ENCODE measurements at places on chromosomes 7 and 10.

- no peak for DNase-seq
Measured at GRCh38 chr7:157464111-157464970, 127.5 kb downstream of the DNAJB6 start.

DNA sequence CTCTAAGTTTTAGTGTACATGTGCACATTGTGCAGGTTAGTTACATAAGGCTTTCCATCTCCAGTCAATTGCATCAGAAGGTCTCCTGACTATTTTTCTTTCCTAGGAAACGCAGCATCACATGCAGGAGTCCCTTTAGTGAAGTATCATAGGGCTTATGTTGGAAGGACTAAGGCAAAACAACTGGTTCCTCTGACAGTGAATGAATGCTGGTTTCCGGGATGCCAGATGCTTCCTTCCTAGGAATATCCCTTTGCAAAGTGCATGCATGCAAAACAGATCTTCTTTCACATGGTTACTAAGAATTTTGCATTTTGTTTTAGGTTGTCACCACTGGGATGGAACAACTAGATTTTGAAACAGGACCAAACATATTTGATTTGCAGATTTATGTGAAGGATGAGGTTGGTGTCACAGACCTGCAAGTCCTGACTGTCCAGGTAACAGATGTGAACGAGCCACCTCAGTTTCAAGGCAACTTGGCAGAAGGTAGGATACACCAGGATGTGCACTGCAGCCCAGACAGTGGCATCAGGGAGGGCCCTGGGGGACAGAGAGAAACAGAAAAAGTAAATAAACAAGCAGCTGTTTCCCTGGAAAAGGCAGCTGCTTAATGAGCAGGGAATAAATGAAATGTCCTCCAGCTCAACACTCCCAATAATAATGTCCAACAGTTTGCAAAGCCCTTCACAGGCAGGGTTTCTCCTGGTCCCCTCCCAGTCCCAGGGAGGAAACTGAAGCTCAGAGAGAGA, 17.8 kb downstream of the CDHR3 start:
- no peak for DNase-seq

DNA sequence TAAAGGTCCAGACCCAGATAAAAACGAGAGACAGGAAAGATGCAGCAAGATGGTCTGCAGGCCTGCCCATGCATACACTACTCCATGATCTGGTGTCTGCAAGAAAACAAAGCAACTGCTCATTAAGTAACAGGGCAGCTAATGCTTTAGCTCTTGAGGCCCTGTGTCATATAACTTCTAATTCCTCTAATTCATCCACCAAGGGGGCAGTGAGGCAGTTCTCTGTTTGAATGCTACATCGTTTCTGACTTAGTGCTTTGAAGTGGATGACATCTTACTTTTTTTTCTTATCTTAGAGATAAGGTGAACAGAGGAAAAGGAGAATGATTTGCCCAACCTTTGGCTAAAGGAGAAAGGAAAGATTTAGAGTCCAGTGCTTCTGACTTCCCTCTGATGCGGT, 619.7 kb downstream of the AUTS2 start:
- no peak for DNase-seq

DNA sequence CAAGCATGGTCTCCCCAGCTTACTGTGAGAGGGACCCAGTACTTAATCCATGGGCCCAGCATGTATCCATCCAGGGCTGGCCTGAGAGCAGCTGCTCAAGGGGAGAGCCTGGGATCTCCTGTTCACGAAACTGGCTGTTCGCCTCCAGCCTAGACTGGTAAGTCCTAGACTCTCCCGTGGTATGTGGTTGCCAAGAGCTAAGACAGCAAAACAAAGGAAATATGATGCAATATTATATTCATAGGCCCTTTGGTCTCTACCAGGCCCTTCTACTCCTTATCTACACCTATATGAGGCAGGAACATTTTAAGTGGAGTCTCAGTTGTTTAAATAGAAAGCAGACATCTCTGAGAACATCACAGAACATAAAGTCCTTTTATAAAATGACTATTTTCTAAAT, 28.9 kb upstream of the STK17A start:
- DNase-seq: no peak

GRCh38 chr7:100684534-100685042, 9.5 kb downstream of the GIGYF1 start:
- no peak for DNase-seq

DNA sequence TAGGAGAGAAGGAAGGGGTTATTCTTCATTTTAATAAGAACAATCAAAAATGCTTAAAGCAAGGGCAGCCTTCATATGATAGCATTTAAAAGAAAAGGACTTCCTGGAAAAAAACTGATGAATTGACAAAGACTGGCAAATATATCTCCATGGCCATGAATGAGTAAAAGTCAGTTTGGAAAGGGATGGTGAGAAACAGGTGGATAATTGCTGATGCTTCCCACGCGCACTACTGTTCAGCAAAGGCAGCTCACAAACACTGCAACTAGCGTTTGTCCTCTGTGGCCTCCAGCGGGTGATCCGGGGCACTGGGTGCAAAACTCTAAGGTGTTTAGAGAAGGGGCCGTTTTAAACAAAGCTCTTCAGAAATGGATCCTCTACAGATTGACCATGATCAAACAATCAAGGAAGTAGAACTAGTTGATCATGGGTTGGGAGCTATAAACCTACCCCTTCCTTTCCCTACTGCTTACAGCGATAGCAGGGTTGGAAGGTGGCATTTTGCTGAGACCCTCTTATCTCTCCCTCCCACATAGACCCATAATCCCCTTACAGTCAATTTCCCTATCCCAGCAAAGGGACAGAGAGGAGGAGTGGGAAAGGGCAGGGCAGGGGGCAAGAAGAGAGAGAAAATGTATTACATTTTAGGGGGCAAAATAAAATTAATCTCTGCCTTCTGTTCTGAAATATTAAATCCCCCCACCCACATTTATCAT, 53.8 kb downstream of the SMURF1 start:
- no peak for DNase-seq

DNA sequence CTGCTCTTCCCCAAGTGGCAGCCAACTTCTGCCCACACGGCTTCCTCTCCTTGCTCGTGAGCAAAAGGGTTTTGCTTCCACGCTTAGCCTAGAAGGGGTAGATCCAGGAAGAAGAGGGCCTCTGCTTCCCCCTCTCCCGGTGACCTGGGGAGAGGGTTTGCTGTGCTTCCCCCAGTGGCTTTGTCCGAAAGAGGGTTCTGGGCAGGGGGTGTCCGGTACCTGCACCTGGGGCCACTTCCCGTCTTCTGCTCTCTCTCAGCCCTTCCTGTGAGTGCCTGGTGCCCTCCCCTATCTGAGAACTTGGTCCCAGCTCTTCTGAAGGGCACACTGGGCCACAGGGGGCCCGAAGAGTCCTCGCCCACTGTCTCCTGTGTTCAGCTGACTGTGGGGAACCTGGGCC, 11.3 kb downstream of the JAKMIP3 start:
- DNase-seq: no peak

- no peak for DNase-seq
Measured at GRCh38 chr10:125817337-125817946, 5.6 kb downstream of the UROS start.

- DNase-seq: no peak
Measured at GRCh38 chr10:69516316-69516715, 56.9 kb downstream of the NEUROG3 start.

DNA sequence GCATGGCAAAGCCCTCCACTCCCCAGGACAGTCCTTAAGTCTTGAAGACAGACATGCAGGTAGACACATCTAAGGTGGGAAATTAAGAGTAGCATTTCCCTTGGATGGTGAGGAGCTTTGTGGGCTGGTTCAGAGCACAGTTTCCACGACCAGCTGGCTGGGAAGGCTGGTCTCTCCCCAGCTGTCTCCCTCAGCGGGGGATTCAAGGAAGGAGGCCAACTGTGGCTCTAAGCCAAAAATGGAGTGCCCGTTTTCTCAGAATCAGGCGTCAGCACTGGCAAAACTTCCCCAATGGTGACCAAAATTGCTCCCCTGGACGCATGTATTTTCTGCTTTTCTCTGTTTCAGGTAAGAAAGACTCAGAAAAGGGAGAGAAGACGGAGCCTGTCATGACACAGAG, 230.6 kb upstream of the FZD8 start:
- DNase-seq: no peak

DNA sequence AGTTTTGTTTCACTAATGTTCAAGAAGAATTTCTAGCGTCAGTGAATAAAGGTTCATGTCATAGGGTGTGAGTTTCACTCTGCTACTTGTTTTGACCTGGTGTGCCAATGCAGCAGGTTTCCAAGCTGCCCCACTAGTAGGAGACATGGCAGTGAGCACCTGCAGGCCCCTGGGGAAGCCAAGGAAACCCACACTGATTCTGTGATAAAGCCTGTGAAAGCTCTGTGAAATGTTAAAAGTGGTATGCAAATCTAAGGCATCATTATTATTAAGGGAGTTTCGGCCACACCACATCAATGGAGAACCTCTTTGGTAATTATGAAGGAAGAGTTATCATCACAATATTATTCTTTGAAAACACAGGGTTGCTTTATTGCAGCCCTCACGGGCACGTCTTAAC, 46.4 kb downstream of the ABCB5 start:
- DNase-seq: no peak

- DNase-seq: no peak
Measured at GRCh38 chr7:70134029-70134770, 535.9 kb downstream of the AUTS2 start.

- DNase-seq: no peak
Measured at GRCh38 chr7:135193615-135194081, 17.7 kb downstream of the WDR91 start.

GRCh38 chr10:3836222-3836820, 51.3 kb upstream of the KLF6 start:
- no peak for DNase-seq

DNA sequence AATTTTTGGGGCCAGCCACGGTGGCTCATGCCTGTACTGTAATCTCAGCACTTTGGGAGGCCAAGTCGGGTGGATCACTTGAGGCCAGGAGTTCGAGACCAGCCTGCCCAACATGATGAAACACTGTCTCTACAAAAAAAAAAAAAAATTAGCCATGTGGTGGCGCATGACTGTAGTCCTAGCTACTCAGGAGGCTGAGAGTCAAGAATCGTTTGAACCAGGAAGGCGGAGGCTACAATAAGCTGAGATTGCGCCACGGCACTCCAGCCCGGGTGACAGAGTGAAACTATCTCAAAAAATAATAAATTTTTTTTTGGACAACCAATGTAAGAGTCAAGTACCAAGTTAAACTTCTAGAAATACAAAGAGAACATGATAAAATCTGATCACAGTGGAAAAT, 164.6 kb downstream of the AVL9 start:
- DNase-seq: no peak

DNA sequence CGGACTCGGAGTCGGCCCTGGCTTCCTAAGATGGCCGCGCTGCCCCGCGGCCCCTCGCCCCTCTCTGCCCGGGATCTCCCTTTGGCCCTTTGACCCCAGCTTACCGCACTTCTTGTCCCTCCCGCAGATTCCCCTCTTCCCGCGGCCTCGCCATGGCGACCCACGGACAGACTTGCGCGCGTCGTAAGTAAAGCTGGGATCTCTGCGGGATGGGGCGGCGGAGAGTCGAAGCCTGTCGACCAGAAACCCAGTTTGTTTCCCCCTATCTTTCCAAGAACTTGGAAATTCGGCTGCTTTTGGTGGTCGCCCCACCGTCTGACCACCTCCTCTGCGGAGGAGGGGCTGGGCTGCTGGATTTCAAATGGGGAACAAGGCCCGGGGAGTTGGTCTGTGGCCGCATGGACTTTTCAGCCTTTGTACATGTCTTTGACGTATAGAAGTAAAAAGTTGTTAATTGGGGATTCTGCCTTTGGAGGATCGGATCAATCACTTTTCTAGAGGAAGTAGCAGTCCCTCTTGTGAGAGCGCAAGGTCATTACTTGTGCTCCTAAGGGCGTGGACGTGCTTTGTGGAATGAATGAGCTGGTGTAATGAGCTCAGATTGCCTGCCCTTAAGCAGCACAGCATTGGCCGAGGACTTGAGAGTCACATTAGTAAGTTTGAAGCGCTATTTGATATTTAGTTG, 553 bp downstream of the VDAC2 start:
- DNase-seq: no peak

GRCh38 chr10:48494073-48494472, 110.8 kb downstream of the ARHGAP22 start:
- DNase-seq: no peak

GRCh38 chr7:99729486-99730237, 5.3 kb downstream of the CYP3A7 start:
- DNase-seq: no peak

DNA sequence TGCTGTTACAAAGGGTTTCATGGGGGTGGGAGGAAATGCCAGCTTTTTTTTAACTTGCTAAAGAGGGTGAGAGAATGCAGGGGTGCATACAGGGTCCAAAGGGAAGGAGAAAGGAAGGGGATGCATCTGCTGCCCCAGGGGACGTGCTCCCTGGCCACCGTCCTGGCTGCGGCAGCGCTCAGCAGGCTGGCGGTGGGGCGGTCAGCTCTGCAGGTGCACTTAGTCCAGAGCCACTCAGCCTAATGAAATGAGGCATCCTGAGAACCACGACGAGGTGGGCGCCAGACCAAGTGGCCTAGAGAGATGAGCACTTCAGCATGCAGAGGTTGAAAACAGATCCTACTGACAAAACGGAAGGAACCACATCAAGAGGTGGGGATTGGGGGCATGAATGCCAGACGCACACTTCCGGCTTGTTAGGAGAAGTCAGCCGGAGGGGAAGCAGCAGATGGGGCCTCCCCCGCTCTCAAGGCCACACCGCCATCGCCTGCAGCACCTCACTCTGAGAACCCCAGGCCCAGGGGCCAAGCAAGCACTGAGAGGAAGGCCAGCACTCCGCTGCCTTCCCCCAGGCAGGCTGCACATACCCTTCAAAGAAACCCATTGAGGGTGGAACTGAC, 94.5 kb downstream of the MAD1L1 start:
- peak; percentile 27 for DNase-seq

DNA sequence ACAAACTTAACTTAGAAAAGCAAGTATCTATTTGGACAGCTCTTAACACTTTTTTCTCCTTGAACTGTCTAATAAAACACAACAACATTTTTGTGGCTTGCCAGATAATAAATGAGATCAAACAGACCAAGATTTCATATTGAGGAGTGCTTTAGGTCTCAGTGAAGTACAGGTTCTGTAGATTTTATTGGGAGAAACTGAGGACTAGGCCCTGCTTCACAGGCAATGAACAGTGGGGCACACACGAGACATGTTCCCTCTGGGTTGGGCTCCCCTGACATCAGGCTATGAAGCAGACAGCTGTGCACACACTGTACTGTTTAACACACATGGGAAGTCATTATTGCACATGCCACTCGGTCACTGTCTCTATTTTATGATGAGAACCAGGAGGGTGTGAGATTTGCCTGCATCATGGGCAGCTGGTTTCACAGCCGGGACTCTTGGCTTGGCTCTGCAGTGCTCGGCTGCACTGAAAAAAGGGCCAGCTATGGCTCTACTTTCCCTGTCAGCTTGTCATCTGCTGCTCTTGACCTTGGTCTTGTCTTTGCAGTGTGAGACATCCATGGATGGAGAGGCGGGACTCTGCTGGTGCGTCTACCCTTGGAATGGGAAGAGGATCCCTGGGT, 4.2 kb downstream of the IGFBP1 start:
- no peak for DNase-seq

GRCh38 chr7:151694828-151695580, 175.3 kb upstream of the RHEB start:
- DNase-seq: no peak

GRCh38 chr10:127408733-127409132, 140.4 kb upstream of the NPS start:
- DNase-seq: no peak

All from activated CD4-positive, alpha-beta T cell treated with anti-CD3 and anti-CD28 coated beads for 1 hour (primary cell).